ENCODE measurements at places on chromosomes 16 and 17.

DNA sequence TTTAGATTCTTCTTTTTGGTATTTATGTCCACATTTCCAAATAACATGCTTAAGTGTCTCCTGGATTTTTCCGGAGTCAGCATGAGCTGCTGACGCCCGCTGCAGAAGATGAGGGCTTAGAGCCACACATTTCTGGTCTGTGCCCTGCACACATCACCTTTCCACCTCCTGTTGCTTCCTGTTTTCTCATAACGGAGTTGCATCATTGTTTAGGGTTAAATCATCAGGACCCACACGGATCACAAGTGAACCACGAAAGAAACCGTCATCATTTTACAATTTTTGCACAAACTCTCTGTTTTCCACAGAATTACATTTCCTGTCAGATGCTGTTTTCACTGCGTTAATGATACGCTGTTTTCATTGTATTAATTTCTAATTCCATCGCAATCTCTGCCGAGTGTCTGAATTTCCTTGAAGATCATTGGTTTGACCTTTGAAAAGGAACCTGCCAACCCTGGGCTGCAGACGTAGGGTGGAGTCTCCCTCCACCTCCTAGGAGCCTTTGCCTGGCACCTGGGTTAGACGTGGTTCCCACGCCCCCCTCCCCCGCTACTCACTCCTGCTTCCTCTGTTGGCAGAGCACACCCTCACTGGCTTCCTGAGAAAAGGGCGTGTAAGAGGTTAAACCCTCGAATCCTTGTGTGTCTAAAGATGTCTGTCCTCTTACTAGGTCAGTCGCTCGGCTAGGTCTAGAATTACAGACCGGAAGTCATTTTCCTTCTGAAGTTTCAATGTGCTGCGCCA lies 68.2 kb downstream of the RNF213 start:
- no peak for DNase-seq

DNA sequence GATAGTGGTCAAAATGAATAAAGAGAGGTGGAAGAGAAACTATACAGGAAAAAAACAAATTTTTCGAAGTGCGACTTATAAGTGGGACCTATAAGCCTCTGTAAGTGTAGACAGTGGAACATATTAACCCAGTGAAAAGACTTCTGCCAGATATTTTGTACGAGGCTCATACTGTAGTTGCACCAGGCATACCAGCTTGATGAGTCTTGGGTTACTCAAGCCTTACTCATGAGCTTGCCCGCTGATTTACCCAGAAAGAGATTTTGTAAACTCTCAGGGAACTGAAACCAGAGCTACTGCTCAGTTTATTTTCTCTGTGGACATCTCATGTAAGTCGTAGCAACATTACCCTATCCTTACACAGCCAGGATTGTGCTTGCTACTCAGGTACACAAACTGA lies 708.0 kb upstream of the SOX9 start:
- no peak for DNase-seq

DNA sequence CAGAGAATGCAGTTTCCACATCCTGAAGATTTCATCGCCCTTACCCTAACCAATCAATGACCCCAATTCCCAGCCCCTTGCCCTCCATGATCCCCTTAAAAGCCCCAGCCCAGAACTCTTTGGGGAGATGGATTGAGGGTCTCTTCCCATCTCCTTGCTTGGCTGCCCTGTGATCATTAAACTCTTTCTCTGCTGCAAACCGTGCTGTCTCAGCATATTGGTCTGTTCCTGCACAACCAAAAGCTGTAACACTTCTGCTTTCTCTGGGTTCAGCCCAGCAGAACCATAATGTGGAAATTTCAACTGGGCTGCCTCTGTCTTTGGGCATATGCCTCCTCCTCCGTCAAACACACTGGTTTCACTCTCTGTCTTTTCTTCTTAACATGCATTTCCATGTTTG lies 67.0 kb upstream of the NLRP1 start:
- DNase-seq: no peak

- no peak for DNase-seq
These were observed 48.6 kb upstream of the CBFA2T3 start for GRCh38 chr16:89025636-89026035.

DNA sequence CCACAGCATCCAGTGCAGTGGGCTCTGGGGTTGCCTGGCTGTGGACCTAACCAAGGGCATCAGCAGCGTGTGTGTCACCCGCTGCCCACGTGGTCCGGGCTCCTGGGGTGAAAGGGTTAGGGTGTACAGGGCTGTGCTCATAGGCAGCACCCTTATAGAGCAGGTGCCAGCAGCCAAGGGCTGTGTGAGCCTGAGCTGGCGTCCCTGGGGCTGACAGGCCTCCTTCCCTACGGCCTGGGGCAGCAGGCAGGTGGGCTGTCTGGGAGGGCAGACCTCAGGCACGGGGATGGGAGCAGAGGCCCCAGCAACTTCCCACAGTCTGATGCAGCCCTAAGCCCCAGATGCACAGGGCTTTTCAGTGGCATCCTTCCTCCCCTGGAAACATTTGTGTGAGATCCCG lies 13.9 kb downstream of the CD300A start:
- DNase-seq: no peak

GRCh38 chr17:41657936-41658335 lies 30.7 kb upstream of the EIF1 start:
- no peak for DNase-seq

GRCh38 chr17:79950306-79950705 lies 85.4 kb downstream of the TBC1D16 start:
- DNase-seq: no peak

DNA sequence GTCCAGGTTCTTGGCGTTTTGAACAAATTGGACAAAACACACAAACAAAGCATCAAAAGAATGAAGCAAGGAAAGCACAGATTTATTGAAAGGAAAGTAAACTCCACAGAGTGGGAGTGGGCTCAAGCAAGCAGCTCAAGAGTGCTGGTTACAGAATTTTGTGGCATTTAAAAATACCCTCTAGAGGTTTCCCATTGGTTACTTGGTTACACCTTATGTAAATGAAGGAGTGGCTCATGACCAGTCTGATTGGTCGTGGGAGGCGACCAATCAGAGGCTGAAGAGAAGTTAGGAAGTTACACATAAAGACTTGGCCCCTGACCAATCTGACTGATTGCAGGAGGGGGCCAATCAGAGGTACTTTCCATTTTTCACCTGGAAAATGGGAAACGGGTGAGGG lies 1373.8 kb upstream of the GOT2 start:
- no peak for DNase-seq

- peak; percentile 36 for DNase-seq
These were observed 662 bp downstream of the COTL1 start for GRCh38 chr16:84617041-84617790.

DNA sequence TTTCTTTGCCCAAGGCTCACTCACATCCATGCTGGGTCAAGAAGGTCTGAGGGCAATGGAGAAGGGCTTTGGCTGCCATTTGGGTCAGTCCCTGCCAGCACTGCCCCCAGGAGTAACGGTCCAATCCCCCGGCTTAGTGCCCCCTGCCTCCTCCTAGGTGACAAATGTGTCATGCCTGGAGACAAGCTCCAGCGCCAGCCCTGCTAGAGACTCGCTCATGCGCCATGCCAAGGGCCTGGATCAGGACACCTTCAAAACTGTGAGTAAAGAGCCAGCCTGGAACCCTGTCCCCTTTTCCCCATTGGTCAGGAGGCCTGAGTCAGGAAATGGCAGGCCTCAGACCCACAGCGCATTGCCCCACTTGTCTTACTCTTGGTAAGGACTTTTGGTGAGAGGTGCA lies 3.3 kb downstream of the CHCT1 start:
- DNase-seq: no peak

DNA sequence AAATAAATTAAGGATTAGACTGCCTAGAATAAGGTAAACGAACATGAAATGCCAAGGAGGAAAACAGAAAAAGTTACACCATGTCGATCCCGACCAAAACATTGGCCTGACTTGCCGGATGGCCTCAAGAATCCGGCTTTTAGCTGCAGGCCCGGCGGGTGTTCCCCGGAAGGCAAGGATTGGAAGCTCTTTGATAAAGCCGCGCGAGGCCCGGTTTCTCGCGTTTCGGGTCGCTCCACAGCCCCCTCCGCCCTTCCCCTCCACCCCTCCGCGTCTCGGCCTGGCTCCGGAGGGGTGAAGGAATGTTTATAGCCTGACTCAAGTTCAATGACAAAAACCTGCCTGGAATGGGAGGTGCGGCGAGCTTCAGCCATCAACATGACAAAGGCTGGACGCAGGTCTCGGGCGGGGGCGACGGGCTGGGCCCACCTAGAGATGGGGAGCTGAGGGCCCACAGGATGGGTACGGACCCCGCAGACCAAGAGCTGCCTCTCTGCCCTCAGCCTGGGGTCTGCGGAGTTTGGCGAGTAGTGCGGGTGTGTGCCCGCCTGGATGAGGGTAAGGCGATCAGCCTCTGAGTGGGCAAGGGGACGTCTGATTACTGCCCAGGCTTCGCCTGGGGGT lies 2.6 kb downstream of the PRAC1 start:
- DNase-seq: no peak

DNA sequence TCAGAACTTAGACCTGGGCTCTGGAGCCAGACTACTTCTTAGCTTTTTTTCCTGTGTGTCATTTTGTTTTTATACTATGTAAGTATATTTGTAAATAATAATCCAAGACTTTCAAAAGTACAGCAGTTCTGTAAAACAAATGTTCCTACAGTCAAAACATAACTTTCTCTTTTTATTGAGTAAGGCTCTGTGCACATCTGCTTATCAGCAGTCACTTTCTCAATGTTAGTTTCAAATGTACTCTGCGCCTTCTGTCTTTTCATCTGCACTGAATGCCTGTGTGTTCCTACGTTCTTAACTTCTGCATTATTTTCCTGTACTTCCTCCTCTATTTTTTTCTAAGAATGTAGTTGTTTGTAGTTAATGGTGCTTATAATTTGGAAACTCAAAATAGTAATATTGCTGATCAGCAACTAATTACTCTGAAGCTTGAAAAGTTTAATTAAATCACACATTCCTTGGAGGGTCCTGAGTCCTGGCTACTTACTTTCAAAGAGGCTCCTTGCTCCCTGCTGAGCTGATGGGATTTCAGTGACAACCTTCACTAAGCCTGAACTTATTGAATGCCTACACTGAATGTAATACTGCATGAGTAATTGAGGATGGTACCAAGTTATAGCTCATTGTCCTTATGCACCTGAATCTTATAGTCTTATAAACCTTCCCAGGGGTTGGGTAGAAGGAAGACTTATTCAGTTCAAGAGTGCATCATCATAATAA lies 329.9 kb downstream of the KCNJ2 start:
- no peak for DNase-seq

DNA sequence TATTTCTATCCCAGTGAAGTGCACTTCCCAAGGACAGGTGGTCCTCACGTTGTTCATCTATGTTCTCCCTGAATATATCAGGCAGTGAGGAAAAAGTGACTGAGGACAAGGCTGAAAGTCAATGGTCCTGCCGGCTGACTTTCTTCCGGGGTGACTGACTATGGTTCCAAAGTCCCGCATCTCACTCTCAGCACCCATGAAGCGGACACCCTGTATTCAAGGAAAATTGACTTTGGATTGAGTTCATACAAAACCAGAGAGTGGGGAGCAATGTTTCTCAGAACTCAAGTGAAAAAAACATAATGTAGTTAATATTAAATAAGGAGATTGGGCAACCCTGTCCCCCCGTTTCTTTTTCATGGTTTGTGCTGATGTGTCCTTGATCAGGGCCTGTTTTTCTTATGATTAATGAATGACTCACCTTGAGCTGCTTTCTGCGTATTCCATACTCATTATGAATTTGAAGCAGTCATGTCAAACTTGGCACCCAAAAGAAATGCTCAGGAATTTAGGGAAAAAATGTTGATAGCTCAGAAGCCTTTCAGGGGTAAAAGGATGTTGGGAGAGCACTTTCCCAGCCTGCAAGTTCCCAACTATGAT lies 184.0 kb downstream of the CYLD start:
- DNase-seq: no peak

GRCh38 chr16:74078511-74079231 lies 217.9 kb upstream of the PSMD7 start:
- DNase-seq: no peak

- DNase-seq: no peak
These were observed 68.1 kb downstream of the GNAO1 start for GRCh38 chr16:56259425-56259779.

GRCh38 chr17:78111016-78111726 lies 17.4 kb downstream of the TMC6 start:
- DNase-seq: no peak

DNA sequence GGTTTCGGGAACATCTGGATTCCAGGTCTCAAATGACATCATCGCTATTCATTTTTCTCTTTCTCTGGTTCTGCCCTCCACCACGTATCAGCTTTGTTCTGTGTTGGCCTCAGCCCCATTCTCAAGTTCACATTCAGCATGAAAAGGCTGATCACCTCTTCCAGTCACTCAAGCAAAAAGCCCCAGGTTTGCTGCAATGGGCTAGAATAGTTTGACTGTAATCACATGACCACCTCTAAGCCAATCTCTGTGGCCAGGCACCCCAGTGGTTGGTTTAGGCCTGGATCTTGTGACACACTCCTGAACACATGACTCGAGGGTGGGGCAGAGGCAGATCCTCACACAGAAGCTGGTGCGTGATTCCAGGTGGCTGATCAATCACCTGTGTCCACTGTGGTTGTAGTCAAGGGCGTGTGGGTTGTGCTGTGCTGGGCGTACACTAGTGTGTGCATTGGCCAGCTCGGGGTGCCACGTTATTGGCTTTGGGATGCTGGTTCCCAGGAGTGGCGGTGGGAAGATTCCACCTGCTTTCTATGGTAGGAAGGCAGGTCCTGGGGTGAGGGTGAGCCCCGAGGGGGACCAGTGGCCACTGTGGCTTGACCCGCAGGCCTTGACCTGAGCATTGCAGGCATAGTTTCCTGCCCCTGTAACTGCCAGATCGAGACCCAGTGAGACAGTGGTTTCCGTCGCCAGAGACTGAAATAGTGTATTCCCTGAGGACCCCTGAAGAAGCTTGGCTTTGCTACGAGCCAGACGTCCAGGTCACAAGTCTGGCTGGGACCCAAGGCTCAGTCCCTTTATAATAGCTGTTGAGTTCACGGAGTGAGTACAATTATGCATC lies 12.0 kb downstream of the EEF2K start:
- DNase-seq: no peak

GRCh38 chr16:66480265-66481080 lies 53.4 kb downstream of the BEAN1 start:
- no peak for DNase-seq
